Stimulated activated CD4-positive, alpha-beta T cell treated with anti-CD3 and anti-CD28 coated beads, Interleukin-2, amount 100 ng/mL, for 24 hours (primary cell): ENCODE measurements at places on chromosomes 7 and 10.

- DNase-seq, result no peak
Observed at GRCh38 chr10:31153692-31154091, 122.0 kb upstream of the ZNF438 start.

GRCh38 chr7:106047818-106048705 lies 64.0 kb downstream of the SYPL1 start:
- DNase-seq, result no peak

GRCh38 chr7:6106140-6106904 lies 75.1 kb downstream of the ANKRD61 start:
- peak; percentile 20 for DNase-seq

DNA sequence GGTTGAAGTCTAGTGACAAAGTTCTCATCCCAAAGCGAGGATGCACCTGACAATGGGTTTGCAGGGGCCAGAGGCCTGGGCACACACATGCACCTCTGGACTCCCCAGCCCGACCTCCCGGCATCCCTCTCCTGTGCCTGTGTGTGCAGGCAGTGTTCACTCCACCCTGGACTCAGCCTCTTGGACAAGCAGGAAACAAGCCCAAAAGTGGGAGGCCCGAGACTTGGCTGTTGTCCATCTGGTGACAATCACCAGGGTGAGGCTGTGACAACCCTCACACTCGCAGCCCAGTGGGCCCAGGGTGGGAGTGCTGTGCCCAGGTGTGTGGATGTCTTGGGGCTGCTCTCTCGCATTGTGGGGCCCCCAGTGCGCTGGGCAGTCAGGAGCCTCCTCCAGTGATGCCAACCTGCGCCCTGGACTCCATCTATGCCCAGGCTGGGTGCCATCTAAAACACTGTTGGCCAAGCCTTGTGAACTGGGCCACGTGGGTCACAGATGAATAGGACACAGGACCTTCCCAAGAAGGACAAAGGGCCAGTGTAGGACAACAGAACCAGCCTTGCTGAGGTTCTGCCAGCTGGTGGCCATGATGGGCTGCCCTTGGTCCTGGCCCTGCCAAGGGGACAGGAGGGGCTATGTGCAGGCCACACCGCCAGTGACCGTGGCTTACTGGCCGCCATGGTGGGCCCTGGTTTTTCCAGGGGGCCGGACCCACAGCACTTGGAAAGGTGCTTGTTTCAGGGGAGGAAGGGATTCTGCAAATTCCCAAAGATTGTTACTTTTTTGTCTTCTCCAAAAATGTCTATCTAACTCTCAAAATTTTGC lies 144.3 kb downstream of the TCERG1L start:
- no peak for DNase-seq

DNA sequence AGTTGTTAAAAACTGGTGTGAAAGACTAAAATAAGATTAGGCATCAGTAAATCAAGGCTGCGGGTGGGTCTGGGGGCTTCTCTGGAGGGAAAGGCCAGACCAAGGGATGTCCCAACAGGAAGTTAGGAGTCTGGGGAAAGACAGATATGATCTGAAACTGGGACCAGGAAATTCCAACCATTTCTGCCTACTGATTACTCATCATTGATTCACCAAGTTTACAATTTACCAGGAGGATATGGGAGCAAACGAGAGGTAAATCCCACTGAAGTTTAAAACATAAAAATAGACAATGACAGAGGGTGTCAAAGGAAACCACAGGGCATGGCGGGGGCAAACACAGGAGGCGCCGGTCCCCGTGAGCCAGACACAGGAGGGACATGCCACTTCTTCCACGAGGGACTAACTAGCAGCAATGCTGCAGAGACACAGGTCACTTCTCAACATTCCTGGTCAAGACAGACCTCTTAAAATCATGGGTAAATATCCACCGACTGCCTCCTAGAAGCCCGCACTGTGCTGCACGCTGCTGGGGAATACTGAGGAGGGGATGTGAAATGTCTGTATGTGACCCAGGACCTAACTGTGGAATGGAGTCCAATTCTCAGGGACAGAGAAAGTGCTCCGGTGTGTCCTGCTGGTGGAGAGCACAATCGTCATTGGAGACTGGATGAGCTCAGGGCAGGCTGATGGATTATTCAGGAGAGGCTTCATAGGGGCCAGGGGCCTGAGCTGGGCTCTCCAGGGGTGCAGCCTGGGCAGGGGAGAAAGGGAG lies 153.4 kb upstream of the KLF14 start:
- no peak for DNase-seq

DNA sequence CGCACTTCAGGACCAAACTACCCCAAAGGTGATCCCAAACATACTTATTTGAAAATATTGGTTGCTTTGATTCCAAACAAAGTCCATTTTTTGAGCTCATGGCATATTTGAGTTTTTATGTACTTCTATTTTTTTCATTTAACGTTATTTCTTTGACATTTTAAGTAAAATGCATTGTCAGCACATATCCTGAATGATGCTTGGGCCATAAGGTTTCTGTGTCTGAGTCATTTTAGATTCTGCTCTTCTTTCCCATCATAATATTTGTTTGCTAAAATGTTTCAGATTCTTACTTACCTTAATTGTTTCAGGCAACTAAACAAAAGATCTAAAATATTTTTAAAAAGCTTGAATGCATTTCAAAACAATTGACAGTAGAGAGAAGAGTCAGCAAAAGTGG lies 998.2 kb downstream of the REEP3 start:
- no peak for DNase-seq

- DNase-seq, result no peak
Observed at GRCh38 chr10:12819071-12819470, 182.4 kb downstream of the CCDC3 start.

DNA sequence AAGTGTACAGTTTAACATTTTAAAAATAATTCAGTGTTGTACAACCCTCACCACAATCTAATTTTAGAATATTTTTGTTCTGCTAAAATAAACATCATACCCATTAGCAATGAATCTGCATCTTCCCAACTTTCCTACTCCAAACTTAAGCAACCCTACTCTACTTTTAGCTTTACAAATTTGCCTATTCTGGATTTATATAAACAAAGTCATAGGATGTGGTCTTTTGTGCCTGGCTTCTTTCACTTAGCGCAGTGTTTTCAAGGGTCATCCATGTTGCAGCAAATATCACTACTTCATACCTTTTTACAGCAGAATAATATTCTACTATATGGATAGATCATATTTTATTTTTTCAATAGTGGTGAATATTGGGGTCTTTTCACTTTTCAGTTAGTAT lies 18.9 kb downstream of the CALML3 start:
- DNase-seq, result no peak

DNA sequence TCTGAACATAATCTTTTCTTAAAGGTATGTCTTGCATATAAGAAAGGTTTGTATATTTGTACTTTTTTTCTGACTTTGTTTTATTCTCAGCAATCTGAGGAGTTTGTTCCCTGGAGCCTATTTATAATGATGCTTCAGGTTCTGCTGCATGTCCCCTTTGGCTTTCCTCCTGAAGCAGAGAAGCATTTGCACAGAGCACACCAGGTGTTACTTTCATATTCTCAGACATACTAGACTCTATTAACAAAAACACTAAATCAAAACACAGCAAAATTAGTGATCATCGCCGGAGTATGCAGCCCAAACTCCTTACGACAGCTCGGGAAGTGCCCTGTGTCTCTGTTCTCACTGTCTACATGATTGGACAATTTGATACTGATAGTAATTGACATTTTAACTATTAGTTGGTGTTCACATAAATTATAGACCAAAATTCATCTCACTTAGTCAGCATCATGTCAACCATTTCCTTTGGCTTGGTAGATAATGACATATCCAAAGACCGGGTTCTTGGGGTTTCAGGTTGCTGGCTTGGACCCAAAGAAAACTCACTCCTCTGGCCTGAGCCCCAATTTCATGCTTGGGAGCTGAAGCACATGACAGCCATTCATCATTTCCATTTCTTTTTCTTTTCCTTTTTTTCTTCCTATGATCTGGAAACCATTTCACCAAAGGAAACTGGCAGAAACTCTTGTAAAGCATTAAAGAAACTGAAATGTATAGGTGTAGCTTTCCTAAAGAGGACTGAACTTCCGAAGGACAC lies 400.1 kb upstream of the NRP1 start:
- DNase-seq, result no peak

DNA sequence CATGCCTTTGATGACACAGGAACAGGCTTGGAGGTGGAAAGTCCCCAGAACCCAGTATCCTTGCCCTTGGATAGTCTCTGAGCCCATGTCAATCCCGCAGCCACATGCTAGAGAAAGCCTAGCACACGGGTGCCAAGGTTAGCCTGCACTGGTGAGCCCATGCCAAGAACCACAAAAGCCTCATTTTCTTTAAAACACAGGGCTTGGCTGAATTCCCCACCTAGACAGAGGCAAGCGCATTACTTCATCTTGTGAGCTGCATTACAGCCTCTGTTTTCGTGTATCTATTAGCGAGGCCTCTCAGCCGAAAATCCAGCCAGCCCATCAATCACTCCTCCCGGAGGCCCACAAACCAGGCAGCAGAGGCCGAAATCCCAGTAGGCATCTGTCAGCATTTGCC lies 314.9 kb upstream of the AUTS2 start:
- no peak for DNase-seq

- DNase-seq, result no peak
Observed at GRCh38 chr7:78434281-78434680, 635.7 kb downstream of the PHTF2 start.

- no peak for DNase-seq
Observed at GRCh38 chr10:125222515-125223308, 62.3 kb upstream of the CTBP2 start.

GRCh38 chr7:134448356-134449229 lies 10.3 kb downstream of the AKR1B1 start:
- DNase-seq, result no peak

GRCh38 chr10:113518816-113519591 lies 33.8 kb upstream of the HABP2 start:
- no peak for DNase-seq

- no peak for DNase-seq
Observed at GRCh38 chr7:91692800-91693199, 187.7 kb downstream of the MTERF1 start.

GRCh38 chr10:36608251-36608650 lies 517.1 kb upstream of the ANKRD30A start:
- DNase-seq, result no peak

GRCh38 chr10:113433711-113434110 lies 119.1 kb upstream of the HABP2 start:
- DNase-seq, result no peak

DNA sequence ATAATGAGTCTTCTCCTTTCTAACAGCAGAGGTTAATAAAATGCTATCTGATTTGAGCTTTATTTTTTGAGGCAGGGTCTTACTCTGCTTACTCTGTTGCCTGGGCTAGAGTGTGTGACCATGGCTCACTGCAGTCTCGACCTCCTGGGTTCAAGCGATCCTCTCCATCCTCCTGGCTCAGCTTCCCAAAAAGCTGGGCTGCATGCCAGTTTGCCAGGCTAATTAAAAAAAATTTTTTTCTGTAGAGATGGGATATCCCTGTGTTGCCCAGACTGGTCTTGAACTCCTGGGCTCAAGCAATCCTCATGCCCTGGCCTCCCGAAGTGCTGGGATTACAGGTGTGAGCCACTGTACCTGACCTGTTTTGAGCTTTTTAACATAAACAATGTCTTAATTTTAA lies 56.7 kb downstream of the SCD start:
- DNase-seq, result no peak

DNA sequence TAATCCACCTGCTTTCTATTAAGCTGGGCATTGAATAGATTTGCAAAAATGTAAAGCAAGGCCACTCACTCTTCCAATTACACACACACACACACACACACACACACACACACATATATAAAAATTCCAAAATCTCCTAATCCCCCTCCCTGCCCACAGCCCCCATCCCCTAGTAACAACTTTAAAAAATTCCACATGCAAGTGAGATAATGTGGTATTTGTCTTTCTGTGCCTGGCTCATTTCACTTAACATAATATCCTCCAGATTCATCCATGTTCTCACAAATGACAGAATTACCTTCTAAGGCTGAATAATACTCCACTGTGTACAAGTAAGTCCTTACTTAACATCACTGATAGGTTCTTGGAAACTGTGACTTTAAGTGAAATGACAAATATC lies 24.2 kb downstream of the SH2D4B start:
- DNase-seq, result no peak

- peak; percentile 33 for DNase-seq
Observed at GRCh38 chr7:517774-518629, 1.6 kb downstream of the PDGFA start.

DNA sequence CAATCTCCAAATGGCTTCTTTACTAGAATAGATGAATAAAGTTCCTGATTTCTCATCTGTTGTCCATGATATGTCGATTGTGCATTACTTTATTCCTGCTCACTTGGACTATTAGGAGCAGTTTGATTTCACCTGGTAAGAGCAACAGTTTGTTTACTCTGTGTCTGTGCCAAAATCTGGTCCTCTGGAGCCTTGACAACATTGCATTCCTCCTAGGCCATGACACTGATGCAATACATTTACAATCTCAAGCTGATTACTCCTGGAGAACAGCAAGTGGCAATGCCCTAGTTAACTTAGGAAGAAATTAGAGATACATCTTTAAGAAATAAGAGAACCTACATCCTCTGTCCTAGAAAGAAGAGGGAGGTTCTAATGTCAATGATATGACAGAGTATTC lies 71.8 kb downstream of the SGCE start:
- DNase-seq, result no peak

GRCh38 chr10:127576740-127577161 lies 27.6 kb downstream of the NPS start:
- DNase-seq, result no peak

DNA sequence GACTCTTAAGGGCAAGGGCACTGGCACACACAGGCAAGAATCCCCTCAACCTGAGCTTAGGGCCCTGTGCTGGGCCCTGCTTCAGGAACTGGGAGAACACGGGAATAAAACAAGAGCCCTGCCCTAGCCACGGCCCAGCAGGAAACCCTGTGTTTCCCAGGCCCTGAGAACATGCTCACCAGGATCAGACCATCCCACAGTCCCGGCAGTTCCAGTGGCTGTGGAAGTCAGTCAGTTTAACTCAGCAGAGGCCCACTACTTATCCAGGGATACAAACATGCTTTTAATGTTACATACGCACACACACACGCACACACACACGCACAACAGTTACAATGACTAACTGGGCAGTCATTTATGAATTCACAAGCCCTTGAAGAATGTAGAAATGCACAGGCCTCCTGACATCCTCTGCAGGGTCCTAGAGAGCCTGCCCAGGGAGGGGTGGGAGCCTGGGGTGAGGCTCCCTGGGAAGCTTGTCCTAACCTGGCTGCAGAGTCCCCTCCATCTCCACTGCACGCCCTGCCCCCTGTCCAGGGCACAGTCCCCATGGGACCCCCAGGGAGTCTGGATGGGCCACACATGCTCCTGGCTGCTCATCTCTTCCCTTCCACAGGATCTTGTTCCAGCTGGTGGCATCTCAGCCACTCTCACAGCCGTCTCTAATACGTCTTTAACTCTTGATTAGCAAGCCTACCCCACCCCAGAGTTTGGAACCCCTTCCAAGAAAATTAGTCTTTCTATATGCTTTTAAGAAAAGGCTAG lies 97.6 kb downstream of the TCERG1L start:
- DNase-seq, result no peak

- no peak for DNase-seq
Observed at GRCh38 chr7:112790586-112791003, 402 bp upstream of the TMEM168 start.

GRCh38 chr10:71133710-71134686 lies 78.4 kb upstream of the UNC5B start:
- DNase-seq, result no peak
